ENCODE measurements at places on chromosomes 7 and 10.

DNA sequence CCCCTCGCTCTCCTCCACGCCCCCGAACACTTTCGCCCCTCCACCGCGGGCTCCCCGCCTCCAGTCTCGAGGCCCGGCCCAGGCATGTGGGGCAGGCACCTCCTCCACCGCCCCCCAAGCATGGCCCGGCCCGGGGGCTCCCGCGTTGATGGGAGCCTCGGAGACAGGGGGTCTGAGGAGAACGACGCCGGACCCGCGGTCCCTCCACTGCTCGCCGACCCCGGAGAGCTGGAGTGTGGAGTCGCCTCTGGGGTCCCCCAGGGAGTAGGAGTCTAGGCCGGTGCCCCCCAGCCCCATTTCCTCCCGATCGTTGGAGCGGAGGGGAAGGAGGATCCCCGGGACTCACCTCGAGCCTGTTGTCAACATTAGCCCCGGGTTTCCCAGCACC, 206 bp downstream of the UPF2 start:
- ATAC-seq = peak; percentile 4

DNA sequence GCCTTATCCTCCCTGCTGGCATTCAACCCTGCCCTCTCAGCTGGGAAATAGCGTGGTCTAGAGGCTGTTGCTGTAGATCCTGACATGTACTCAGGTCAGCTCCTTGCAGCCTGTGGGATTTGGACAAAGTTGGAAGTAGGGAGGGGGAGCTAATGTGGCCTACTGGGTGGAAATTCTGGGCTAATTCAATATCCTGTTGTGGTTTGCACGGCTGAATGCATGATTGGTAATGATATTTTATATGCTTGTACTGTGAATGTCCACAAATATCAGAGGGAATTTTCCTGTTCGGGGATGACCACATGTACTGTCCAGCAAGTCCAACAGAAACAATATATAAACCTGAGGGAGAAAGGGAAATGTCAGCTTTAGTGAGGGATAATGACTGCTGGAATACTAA, 22.1 kb upstream of the NPVF start:
- ATAC-seq = no peak

- ATAC-seq = no peak
Measured at GRCh38 chr7:99308461-99309074, 17.1 kb upstream of the ARPC1A start.

- ATAC-seq = no peak
Measured at GRCh38 chr10:71659111-71659634, 60.4 kb downstream of the C10orf105 start.

DNA sequence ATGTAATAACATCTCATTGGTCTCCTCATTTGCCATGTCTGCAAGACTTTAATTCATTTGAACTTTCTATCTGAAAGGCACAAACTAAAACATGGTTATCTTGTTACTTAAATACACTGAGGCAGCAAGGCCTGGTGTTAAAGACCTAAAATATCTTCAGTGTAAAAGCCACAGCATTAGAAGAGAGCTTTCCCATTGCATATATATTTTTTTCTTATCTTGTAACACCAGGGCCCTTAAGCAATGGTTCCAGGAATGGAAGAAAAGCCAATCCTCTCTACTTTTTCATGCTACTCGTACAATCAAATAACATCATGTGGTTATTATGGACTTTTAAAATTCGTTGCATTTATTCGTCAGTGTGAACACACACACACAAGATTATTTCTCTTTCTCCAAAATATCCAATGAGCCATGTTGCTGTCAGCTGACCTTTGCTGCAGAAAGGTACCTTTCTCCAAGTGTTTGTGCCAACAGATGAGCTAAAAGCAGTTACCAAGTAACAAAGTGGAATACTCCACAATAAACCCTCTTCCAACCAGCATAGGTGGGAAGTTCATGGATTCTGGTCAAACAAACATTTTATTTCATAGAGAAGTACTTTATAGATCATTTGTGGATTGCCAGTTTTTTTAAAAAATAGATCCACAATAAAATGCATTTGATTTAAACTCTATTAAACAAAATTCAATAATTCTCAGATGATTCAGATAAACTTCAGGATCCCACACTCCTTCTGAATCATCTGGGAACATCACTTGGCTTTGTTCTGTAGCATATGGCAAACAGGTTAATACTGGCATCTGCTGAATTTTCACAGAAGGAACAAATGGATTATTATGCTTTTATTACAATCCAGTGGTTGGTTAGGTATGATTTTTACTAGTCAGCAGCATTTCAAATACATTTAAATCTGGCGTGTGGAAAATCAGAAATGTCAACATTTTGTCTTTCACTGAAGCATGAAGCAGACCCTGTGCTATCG, 63.3 kb upstream of the AGBL3 start:
- no peak for ATAC-seq

DNA sequence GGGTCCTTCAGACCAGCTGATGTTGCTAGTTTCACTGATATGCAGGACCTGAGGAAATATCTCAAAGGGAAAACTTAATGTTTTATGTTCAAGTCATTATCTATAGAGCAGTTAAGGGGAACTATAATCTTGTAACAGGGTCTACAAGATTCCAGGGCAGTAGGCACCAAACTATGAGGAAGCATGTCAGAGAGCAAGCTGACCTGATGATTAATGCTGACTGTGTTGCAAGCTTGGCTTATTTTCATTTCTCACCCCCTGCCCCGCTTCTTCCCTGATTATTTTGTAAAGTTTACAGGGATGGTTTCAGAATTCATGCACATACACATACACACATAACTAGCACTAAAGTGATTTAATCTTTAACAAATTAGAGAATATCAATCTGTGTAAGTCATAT, 84.3 kb upstream of the CACNA2D1 start:
- ATAC-seq = no peak
